Activated T-cell treated with anti-CD3 and anti-CD28 coated beads, Interleukin-2, amount 50 U/mL, for 72 hours (primary cell): ENCODE measurements at places on chromosomes 12 and 14.

DNA sequence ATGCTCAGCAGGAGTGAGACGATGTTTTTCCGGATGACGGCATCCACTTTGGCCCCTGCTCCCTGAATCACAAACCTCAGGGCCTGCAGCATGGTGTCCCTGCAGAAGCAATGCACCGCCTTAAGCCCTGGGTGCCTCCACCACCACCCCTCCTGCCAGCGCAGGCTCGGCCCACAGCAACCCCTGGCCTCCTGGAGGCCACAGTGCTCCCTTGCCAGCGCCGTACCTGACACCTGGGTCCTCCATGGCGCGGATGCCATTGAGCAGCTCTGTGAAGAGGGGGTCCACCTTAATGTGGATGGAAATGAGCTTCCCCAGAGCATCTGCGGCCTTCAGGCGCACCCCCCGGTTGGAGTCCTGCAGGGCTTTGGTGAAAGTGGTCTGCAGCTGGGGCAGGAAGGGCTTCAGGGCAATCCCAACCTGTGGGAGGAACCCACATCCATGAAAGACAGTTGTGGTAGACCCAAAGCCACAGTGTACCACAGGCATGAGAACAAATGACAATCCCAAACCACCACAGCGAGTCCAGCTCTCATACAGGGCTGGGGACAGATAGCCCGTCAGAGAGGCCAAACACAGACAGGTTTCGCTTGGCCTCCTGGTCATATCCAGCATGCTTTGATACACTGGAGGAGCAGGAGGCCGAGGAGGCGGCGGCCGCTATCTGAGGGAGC is 17.9 kb upstream of the RAB35 start:
- no peak for DNase-seq

DNA sequence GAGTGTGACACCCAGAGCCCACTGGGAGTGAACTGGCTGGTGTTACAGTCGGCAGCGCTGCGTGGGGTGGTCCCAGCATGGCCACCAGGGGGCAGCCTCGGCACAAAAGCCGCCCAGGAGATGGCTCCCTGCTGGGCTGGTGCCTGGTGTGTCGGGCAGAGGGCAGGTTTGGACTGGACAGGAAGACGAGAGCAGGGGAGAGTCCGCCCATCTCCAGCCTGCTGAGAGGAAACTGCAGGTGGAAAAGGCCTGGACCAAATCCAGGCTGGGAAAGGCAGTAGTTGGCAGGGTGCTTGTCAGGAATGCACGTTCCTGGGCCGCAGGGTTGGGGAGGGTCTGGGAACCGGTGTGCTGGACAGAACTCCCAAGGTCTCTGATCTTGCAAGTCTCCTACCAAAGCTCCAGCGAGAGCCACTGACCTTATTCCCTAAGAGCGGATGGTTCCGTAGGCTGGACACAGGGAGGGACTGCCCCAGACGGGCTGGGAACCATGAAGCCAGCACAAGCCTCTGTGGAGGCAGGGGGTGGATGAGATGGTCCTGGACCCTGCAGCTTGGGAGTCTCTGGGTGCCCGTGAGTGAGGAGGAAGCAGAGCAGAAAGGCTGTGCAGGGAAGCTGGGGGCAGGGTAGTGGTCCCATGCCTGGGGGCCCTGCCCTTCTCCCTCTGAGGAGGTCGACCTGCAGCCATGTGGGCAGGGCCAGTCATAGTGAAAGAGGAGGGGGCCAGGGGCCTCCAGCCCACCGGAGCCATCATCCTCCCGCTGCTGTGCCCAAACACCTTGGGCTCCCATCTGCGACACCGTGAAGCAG is 1.8 kb downstream of the AHNAK2 start:
- DNase-seq, result peak; percentile 86

DNA sequence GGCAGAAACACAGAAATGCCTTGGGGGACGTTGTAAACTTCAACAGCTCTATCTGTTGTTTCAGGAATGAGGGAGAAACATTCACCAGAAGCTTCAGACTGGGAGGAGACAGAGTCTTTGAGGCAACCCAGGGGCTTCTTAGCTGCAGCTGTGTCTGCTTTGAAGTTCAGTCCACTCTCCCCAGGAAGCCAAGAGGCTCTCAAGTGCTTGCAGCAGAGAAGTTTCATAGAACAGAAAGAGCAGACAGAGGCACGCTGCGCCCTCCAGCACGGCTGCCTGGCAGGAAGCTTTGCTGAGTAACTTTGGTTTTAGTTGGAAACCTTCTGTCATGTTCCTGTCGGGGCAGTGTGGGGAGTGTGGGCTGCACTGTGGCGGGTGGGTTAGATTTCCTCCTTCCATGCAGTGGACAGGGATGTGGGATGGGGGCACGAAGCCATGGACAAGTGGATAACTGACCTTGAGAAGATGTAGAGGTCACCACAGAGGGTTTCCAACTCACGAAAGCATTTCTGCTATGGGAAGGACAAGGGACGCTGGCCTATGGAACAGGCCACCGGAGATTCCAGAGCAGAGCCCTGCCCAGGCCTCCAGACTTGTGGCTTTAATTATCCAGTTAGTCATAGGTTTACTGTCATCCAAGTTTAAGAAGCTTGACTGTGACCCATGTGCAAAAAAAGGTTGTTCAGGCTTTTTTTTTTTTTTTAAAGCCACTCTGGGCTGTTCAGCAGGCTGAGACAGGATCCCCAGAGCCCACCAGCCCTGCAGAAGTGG is 107.7 kb downstream of the ARF6 start:
- DNase-seq, result peak; percentile 88

GRCh38 chr12:20624718-20625117 is 70.4 kb upstream of the SLCO1C1 start:
- no peak for DNase-seq

DNA sequence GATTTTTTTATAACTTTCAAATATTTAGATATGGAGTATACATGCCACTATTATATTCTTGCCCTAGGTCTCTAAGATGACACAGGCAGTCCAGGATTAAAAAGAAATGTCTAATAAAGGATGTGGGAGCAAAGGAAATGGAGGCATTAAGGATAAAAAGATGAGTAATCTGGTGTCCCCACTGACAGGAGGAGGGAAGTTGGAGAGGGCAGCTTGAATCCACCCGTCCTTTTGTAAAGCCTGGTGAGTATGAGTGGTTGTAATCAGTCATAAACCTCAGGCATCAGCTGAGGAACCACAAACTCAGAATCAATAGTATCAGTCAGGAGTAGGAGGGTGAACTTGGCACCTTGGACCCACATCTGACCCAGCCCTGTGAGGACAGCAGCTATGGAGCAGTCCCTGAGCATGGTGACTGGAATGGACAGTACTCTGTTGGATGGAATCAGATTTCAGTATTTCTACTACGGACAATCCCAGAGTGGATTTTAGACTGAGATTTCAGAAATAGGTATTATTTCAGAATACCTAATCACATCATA is 100.5 kb downstream of the EXOC5 start:
- DNase-seq, result no peak

DNA sequence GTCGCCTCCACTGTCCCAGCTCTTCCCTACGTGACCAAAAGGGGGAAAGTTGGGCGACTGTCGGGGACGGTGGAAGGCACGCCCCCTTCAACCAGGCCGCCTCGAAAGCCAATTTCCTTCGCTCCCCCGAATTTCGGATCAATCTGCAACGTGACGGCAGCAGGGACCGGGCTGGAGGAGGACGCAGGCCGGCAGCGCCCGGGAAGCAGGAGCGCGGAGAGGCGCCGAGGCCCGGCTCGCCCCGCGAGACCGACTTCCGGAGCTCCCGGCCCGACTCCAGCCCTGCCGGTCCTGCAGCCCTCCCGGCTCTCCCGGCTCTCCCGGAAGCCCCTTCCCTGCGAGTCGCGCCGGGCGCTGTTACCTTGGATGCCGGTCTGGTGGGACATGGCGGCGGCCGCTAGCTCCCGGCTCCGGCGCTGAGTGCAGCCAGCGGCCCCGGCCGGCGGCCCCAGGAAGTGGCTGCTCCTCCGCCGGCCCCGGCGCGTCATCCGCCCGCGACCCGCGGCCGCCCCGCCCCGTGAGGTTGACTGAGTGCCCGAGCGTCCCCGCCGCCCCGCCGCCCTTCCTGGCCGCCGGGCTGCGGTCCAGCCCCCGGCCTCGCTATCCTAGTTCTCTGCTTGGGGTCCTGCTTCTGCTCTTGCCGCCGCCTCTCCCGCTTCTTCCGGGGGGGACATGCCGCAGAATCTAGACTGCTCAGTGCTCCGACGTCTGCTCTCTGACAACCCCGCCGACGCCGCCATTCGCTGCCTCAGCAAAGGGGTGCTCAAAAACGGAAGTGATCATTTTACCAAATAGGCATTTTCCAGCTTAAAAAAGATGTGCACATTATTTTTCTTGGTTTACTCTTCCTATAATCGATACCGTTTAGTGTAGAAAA is at the start of gene TWF1:
TSS of gene TWF1 (minus strand) at position 458 of the 877 bp plus-strand sequence. CDS start at position 386, 72 bp downstream.
- peak; percentile 94 for DNase-seq

GRCh38 chr12:13163868-13164635 is 32.5 kb upstream of the EMP1 start:
- no peak for DNase-seq

DNA sequence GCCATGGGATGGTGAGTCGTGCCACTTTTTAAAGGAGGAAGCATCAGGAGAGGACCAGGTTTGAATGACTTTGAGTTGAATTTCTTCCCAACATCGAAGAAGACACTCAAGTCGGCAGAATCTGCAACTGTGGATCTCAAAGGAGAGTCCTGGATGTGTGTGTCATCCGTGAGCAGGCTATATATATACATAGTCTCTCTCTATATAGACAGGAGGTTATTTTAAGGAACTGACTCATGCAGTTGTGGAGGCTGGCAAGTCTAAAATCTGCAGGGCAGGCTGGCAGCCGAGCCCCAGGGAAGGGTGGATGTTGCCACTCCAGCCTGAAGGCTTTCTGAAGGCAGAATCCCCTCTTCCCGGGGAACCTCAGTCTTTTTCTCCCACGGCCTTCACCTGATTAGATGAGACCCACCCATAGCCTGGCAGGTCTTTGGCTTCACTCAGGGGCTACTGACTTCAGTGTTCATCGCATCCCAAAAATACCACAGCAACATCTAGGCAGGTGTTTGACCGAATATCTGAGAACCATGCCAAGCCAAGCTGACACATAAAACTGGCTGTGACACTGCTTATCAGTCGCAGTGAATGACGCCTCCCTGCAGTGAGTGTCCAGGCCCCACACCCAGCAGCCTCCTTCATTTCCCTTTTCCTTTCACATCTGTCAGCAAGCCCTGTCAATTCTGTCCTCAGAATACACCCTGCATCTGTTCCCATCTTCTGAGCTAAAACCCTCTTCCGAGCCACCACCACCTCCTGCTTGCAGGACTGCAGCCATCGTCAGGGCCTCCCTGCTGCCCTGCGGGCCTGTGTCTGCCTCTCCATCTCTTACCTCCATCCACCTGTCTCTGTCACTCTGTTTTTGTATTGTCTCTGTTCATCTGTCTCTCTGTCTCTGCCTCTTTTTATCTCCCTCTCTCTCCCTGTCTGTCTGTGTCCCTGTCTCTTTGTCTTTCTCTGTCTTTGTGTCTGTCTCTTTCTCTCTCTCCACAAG is 54.0 kb downstream of the ZNF664 start:
- no peak for DNase-seq

- no peak for DNase-seq
Measured at GRCh38 chr14:80923368-80923767, 18.2 kb downstream of the CEP128 start.
